ENCODE measurements at places on chromosomes 2 and 18.

GRCh38 chr2:191878548-191879279 is 31.8 kb upstream of the CAVIN2 start:
- no peak for DNase-seq

GRCh38 chr2:98234776-98235175 is 111.5 kb upstream of the CNGA3 start:
- no peak for DNase-seq

DNA sequence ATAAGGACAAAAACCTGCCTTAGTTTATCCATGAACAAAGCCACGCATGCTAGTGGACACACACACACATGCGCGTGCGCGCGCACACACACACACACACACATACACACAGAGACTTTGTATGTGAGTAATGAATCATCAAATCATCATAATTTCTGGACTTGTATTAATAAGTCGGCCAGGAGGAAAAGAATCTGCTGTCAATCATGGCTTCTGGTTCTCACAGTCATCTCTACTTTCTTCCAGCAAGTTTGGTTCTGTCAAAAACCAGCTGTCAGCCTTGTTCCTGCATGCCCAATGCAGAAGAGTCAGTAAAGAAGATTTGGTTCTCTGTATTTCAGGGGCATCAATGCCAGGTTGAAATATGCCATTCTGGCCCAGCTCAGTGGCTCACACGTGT is 1.1 kb upstream of the TTR start:
- DNase-seq, result no peak

DNA sequence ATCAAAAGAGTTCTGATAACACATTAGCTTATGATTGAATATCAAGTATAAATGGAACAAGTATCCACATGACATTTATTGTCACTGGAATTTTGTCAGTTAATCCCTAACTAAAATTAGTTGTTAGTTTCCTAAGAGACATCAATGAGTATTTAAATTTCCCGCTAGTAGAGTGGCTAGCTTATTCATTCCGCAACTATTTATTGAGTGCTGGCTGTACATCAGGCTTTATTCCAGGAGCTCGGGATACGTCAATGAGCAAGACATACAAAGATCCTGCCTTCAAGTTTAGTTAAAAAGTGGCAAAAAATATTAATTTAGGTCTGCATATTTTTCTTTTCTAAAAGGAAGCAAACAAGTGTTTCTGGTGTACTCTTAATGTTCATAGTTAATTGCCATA is 59.3 kb downstream of the PRKRA start:
- no peak for DNase-seq

GRCh38 chr2:176826984-176827668 is 385.5 kb upstream of the HNRNPA3 start:
- no peak for DNase-seq

DNA sequence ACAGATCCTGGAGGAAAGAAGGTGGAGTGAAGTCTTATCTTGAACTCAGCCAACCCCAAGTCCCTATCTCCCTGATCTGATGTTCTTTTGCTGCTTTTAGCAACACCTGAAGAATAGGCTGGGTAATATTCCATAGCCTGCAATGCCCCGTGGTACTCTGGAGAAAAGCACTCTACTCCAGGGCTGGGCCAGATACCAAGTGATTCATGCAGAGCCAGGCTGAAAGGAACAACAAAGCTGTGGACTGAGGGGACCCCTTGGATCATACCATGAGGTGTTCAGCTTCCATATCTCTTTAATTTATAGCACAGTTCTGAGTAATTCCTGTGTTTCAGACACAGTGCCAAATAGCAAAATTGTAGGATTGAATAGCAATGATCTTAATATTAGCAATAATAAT is 130.6 kb downstream of the NXPH2 start:
- no peak for DNase-seq
